Spleen (tissue), 13 donors: ENCODE measurements at places on chromosomes 3 and 15. TPM values are rescaled to one million over a fixed set of nuclear protein-coding genes. Genes with fewer than 3 reads are reported as not detected.

The TNFSF10 gene
- total RNA-seq = 90.5 TPM

The SYNPR gene
- total RNA-seq = not detected

The CORO2B gene
- 3.7 TPM for total RNA-seq

The RBP2 gene
- total RNA-seq = not detected

The XCR1 gene
- 7.3 TPM for total RNA-seq

The PIF1 gene
- total RNA-seq = 5.9 TPM
